ENCODE measurements at places on chromosomes 12 and 14. TPM values are rescaled to one million over a fixed set of nuclear protein-coding genes. Genes with fewer than 3 reads are reported as not detected.

The HVCN1 gene
- 4.3 TPM for total RNA-seq

The STON2 gene
- total RNA-seq: not detected

The XRCC3 gene
- 3.1 TPM for total RNA-seq

The FBLN5 gene
- 61.1 TPM for total RNA-seq

The B4GALNT1 gene
- total RNA-seq: 5.3 TPM

The GCN1 gene
- total RNA-seq: 99.8 TPM

The RNU4-1 gene
- under 0.01 TPM for total RNA-seq

The CCDC175 gene
- not detected for total RNA-seq

The HCAR3 gene
- total RNA-seq: 0.14 TPM

The KRT6B gene
- 0.29 TPM for total RNA-seq

The TAS2R8 gene
- total RNA-seq: not detected

The SERPINA6 gene
- not detected for total RNA-seq

The SERPINA10 gene
- total RNA-seq: not detected

The ANO2 gene
- not detected for total RNA-seq

The TPPP2 gene
- not detected for total RNA-seq

The TSPAN8 gene
- not detected for total RNA-seq

The SLCO1C1 gene
- total RNA-seq: not detected

The CLEC4E gene
- total RNA-seq: not detected

The HPD gene
- 0.22 TPM for total RNA-seq

The STAC3 gene
- 0.43 TPM for total RNA-seq

The WNT1 gene
- total RNA-seq: not detected

The SDR9C7 gene
- total RNA-seq: not detected

The KRT83 gene
- not detected for total RNA-seq

The SLC38A2 gene
- total RNA-seq: 1,088 TPM

The TAS2R7 gene
- not detected for total RNA-seq

The TAS2R50 gene
- 3.9 TPM for total RNA-seq

The LRRC74A gene
- total RNA-seq: not detected

The TSHR gene
- not detected for total RNA-seq

The RASSF9 gene
- total RNA-seq: 0.14 TPM

The SLC38A4 gene
- total RNA-seq: 14.7 TPM

The MGST1 gene
- total RNA-seq: 25.5 TPM

The EPYC gene
- total RNA-seq: not detected

The MYO1H gene
- total RNA-seq: not detected

The ADAM21 gene
- 0.29 TPM for total RNA-seq

The KRT73 gene
- not detected for total RNA-seq

The KRT79 gene
- 0.72 TPM for total RNA-seq

The SOAT2 gene
- not detected for total RNA-seq

The REP15 gene
- 2.0 TPM for total RNA-seq

The PRIMA1 gene
- total RNA-seq: not detected

The MMP17 gene
- total RNA-seq: 21.2 TPM

The MIP gene
- not detected for total RNA-seq

The PTGES3 gene
- total RNA-seq: 58.2 TPM

The CD69 gene
- 1.9 TPM for total RNA-seq

The PRICKLE1 gene
- 2.3 TPM for total RNA-seq
